ENCODE measurements at places on chromosomes 7 and 10.
A peak's percentile ranks its signal among the peaks of the same experiment; 100 is the strongest.

DNA sequence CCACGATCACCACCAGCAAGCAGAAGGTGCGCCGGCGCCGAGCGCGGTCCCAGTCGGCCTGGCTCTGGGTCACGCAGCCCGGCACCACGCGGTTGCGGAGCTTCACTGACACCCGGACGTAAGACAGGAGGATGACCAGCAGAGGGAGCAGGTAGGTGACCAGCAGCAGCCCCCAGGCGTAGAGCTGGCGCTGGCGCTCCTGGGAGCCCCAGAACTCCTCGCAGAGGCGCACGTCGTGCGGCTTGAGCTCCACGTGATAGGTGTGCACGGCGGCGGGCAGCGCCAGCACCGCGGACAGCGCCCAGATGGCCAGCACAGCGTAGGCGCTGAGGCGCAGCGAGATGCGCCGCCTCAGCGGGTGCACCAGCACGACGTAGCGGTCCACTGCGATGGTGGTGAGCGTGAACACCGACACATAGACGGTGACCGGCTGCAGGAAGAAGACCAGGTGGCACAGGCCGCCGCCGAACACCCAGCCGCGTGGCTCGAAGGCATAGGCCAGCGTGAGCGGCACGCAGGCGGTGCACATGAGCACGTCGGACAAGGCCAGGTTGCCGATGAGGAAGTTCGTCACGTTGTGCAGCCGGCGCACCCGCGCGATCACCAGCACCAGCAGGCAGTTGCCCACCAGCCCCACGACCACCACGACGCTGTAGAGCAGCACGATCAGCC, 920 bp downstream of the PRLHR start:
- peak; percentile 97 for DNase-seq

- no peak for DNase-seq
Observed at GRCh38 chr10:35352512-35352911, 16.2 kb downstream of the CCNY start.

- DNase-seq = no peak
Observed at GRCh38 chr10:33880291-33880690, 545.8 kb upstream of the NRP1 start.

DNA sequence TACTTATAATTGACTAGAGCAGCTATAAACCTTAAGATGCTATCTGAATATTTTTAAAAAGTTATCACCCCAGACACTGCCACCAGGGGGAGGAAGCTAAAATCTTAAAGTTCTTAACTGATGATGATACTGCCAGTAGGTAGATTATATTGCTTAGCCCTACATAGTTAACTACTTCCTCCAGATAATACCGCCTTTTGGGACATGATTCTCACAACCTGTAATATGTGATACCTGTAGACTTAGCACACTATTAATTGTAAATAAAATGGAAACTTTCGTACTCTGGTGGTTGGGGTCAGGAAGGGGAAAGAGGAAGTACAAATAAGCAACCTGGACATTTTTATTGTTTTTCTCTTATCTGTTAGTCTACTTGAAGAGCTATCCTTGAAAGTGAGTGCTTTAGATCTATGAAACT, 268.9 kb downstream of the ADK start:
- DNase-seq = no peak

DNA sequence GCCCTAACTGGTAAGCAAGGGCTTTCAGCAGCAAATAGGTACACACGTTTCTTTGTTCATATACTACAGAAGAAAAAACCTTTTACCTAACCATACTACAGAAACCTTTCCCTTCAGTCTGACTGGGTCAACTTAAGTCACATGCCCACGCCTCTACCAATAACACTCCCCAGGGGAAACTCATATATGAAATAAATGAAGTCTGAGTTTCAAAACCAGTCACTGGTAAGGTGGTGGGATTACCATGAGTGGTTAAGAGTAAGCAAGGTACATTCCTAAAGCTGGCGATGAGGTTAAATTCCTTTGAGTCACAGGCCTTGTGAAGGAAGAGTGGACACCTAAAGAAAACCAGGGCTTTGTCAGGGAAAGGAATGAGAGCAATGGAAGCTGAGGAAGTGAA, 21.4 kb upstream of the KIF20B start:
- DNase-seq = no peak

DNA sequence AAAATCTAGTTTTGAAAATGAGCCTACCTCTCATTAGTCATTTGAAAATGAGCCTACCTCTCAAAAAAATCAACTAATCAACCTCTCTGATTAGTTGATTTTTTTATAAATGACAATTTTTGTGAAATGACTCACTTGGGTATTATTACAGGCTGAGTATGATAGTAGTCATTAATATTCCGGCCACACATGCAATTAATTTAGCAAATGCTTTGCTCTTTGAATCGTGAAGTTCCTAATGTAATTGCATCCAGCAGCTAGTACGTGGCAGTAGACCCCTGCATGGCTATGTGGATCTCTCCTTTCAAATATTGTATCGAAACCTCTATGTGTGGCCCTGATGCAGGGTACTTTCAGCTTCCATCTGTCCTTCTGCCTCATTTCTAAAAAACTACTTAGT, 245.9 kb upstream of the PHYHIPL start:
- DNase-seq = no peak

DNA sequence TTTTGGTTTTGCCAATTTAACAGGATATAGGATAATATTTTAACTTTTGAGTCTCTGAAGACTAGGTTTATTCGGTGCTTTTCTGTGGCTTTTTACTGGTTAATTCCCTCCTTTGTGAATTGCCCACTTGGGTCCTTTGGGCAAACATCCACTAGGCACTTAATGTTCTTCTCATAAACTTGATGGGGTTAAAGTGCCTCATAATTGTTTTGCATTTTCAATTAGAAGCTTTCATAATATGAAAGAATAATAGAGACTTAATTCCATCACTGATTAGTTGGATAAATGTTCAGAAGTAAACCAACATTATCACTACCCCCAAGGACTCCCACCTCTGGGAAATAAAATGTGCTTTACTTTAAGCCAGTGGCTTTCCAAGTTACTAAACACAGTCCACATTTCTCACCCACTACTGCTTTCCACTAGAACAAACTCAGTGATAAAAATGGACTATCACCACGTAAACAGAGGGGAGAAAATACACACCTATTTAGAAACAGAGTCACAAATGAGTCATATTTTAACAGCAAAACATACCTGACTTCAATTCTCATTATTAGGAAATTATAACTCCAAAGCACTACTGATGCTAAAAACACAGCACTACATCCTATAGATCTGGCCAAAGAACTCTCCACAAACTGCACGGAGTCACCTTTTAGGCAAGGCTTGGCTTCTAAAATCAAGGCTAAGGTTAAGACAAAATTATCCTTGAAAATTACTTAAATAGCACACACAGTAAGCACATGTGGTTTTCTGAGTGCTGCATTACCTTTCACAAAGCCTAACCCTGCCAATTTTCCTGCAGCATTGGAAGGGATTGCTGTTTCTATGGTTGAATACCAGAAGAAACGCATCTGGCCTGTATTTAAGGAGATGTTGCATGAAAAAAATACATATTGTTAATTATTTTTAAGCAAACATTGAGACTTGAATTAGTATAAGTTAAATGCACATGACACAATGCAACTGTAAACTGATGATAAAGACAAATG, 41.2 kb downstream of the PARD3 start:
- DNase-seq = no peak

All from H9 (cell line).